ENCODE measurements at places on chromosomes 3 and 15. TPM values are rescaled to one million over a fixed set of nuclear protein-coding genes. Genes with fewer than 3 reads are reported as not detected.

The GOLGA6A gene
- not detected for total RNA-seq

The MST1R gene
- 1.4 TPM for total RNA-seq

The GMNC gene
- total RNA-seq: not detected

The NR2C2 gene
- 22.3 TPM for total RNA-seq

The ERICH6 gene
- not detected for total RNA-seq

The GOLGA8T gene
- not detected for total RNA-seq

All from A375 (cell line).